ENCODE measurements at places on chromosomes 1 and 21.

DNA sequence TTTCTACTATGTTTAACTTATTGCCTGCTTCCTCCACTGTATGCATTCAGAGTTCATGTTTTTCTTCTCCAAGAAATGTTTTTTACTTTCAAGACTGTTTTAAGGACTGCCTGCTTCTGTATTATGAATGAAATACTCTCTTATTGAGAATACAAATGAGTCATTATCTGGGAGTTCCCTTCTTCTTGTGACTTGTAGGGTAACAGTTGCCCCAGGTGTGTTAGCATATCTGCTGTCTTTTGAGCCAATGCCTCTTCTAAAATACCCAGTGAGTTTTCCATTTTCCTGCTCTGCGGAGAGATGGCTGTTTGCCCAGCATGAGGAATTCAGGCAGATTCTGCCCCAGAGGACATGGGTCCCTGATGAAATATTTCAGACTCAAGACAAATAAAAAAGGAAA lies 34.1 kb upstream of the ST6GALNAC5 start:
- DNase-seq = no peak

DNA sequence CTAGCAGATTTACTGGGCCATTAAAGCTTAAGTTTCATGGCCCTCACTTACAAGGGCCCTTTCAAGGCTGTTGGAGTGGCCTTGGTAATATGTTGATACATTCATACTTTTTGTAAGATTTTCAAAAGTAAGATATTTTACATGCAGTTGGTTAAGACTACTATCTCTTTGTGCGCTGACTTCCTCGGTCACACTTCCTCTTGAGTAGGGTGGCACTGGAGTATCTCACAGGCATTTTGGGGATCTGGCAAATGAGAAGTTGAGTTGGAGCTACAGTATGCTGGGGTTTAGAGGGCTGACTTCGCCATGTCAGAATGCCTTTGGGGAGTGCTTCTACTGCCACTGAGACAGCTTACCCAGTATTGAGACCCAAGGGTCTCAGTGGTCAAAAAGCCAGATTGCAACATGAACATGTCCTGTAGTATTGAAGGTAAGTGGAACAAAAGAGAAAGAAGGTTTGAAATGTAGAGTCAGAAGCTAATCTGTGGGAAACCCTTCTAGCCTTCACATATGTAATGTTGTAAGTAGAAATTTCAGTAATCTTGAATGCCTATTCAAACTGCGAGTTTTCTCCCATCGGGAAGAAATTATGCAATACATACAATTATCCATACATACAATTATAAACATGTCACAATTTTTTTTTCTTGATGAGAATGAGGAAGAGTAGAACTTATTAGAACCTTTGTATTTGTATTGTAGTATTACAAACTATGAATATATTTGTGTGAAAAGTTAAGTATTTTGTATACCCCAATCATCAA lies 32.3 kb upstream of the RALGPS2 start:
- DNase-seq = no peak

GRCh38 chr1:200483491-200484143 lies 73.8 kb upstream of the ZNF281 start:
- DNase-seq = peak; percentile 63

- no peak for DNase-seq
These were observed 15.0 kb upstream of the CDC42 start for GRCh38 chr1:22037520-22037919.

DNA sequence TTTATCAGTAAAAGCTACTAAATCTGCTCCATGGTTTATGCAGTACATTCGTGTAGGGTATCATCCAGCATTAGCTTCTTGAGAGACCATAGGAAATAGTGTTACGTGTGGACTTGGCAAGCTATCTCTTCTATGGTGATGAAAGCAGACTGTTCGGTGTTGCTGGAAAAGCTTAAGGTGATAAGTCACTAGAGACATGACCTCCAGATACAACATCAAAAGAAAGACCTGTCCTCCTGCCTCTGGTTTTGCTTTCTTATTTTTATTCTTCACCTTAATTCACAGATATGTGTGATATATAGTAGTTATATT lies 53.5 kb upstream of the S1PR1 start:
- no peak for DNase-seq

- DNase-seq = no peak
These were observed 11.2 kb downstream of the TNFRSF1B start for GRCh38 chr1:12177999-12178441.

DNA sequence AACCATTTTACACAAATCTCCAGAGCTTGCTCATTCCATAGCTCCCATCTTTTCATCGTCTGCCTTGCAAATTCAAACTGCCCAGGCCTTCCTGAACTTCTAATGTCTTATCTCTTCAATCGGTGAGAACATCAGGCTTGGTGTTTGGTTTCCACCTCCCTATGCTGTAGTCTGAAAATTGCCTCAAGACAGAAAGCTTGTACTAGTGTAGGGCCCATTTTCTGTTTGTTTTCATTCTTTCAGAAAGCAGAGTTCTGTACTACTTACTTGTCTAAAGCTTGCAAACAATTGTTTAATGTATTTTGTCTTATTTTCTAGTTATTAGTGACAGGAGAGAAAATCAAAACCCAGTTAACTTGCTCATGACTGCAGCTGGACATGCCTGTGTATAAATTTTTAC lies 16.8 kb downstream of the HOOK1 start:
- DNase-seq = no peak

DNA sequence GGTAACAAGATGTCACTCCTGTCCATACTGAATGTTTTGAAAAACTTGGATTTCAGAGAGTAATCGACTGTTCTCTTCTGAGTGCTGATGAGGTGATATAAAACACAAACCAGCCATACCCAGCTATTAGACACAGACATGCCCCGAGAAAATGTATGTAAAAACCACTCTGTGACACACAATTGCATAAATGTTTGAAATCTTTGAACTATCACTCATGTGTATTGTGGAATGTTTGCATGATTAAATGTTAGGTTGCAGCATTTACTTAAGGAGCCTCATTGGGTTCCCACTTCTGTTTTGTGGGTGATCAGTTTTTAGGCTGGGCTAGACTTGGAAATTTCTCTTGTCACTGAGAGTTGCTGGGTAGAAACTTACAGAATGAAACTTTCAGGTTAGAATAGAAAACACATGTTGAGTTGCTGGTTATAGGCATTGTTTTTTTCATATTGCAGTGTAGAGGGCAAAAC lies 270.4 kb upstream of the B3GALT2 start:
- DNase-seq = no peak

- DNase-seq = no peak
These were observed 74.0 kb upstream of the GALNT2 start for GRCh38 chr1:229993060-229993459.

DNA sequence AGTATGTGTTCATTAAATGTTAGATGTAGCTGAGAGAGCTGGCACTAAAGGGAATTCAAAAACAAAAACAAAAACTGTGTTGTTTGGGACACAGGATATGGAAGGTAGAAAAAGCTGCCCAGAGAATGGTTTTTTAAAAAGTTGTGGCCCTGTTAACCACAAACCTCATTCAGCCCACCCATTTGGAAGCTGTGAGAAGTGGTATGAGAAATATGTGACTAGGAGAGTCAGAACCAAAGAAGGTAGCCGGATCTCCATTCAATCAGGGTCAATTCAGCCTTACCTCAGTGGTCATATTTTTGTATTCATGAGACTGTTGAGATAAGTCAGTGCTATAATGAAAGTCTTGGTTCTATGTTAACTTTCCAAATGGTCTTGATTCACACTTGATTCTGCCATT lies 29.8 kb upstream of the CACYBP start:
- DNase-seq = no peak

DNA sequence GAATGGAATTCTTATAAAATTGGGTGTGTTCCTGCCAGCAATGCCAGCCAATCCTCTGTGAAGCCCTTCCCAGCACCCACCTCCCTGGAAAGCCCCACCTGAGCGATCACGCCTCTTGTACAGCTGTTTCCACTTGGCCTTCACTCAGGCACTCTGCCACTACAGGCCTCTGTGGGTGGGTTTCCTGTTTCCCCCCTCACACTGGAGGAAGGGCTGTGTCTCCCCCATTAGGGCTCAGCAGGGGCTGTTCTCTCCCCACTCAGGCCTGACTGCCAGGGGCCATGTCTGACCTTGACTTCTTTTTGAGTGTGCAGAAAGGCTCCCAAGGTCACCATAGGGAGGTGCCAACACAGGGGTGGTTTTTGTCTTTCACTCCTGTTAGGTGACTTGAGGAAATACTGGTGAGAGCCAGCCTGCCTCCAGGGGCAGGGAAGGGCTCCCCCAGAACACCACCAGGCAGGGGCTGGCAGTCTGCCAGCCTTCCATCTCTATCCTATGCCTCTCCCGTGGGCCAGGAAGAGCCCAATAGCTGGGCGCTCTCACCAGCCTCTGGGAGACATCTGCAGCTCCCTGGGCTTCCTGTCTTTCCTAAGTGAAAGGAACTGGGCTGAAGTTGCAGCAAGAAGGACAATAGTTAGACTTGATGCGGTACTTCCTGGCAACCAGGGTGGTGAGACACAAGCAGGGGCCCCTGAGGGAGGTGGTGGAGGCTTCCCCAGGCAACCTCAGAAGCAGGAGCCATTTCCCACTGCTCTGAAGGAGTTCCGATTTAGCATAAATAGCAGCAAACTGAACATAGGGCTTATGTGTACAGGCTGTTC lies 49.1 kb downstream of the ELK4 start:
- peak; percentile 48 for DNase-seq

GRCh38 chr1:26546375-26546774 lies 16.8 kb downstream of the RPS6KA1 start:
- DNase-seq = no peak

- no peak for DNase-seq
These were observed 15.6 kb downstream of the SMG7 start for GRCh38 chr1:183487674-183488442.

- DNase-seq = no peak
These were observed 112.0 kb downstream of the PDE4B start for GRCh38 chr1:65904681-65905083.

DNA sequence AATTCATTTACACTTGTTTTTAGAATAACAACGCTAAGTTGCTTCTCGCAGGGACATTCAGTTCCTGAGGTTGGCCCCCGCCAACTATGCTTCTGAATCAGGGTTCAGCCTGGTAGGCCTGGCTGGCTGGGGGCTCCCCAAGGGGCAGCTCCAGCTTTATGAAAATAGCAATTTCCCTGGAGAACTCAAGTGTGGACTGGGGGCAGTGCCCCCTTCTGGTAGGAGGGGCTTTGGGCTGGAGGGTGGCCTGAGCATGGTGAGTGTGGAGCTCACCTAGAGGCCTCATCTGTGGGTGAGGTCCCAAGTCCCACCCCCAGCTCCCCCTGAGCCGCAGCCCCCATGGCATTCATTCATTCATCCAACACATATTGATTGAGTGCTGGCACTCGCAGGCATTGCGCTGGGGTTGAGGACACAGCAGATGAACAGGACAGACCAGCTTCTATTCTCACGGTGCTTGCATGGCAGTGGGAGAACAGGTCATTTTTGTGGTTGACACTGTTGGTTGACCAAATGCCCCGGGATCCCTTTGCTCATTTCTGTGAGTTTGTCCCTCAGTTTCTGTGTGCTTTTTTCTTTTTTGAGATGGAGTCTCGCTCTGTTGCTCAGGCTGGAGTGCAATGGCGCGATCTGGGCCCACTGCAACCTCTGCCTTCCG lies 79.2 kb downstream of the UBIAD1 start:
- DNase-seq = no peak

GRCh38 chr1:203858055-203858454 lies 3.3 kb upstream of the SNRPE start:
- no peak for DNase-seq

DNA sequence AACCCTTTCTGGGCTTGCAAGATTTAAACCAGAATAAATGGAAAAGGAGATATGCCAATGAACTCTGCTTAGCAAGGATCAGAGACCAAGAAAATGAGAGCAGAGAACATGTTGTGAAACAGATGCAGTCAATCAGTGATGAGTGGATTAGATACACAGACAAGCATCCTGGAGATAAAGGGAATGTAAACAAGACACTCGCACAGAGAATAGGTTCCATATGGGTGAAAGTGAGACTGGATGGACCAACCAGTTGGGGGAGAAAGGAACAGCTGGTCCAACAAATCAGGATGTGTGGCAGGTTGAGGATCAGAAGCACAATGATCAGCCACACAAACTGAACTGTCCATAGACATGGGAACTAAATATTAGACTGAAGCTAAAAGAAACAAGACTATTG lies 338.2 kb downstream of the ASTN1 start:
- no peak for DNase-seq

GRCh38 chr1:203028784-203029553 lies 2.7 kb downstream of the PPFIA4 start:
- DNase-seq = no peak

DNA sequence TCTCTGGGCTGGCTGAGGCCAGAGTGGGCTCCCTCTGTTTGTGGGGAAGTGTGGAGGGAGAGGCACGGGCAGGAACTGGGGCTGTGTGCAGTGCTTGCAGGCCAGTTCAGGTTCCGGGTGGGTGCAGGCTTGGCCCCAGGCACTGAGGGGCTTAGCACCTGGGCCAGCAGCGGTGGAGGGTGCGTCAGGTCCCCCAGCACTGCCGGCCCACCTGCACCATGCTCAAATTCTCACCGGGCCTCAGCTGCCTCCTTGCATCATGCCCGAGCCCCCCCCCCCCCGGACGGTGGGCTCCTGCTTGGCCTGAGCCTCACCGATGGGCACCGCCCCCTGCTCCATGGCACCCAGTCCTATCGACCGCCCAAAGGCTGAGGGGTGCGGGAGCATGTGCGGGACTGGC lies 26.3 kb upstream of the FCGR2A start:
- DNase-seq = no peak

- no peak for DNase-seq
These were observed 3.5 kb upstream of the SSX2IP start for GRCh38 chr1:84693785-84694184.

- DNase-seq = no peak
These were observed 4.5 kb upstream of the FNBP1L start for GRCh38 chr1:93443454-93443853.

DNA sequence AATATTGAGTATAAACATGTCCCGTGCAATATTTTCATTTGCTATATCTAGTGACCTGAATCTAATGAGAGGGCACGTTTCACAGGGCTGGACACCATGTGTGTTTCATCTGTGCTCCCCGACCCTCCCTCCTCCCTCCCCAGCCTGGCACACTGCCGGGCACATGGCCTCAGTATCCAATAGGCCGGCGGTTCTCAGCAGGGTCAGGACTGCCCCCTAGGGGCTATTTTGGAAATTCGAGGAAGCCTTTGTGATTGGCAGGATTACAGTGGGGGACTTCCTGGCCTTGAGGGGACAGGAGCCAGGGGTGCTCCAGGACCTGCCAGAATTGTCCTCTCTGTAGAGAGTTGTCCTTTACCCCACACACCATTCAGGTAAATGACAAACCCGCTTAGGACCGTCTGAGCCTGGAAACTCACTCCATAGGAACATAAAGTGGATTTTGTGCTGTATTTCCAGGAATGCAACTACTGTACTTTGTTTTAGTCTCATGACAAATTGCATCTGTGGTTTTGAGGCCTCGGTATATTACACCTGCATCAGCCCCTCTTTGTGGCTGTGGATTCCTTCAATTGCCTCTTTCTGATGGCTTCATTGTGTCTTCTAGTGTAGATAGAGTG lies 109.5 kb upstream of the SIM2 start:
- DNase-seq = no peak

DNA sequence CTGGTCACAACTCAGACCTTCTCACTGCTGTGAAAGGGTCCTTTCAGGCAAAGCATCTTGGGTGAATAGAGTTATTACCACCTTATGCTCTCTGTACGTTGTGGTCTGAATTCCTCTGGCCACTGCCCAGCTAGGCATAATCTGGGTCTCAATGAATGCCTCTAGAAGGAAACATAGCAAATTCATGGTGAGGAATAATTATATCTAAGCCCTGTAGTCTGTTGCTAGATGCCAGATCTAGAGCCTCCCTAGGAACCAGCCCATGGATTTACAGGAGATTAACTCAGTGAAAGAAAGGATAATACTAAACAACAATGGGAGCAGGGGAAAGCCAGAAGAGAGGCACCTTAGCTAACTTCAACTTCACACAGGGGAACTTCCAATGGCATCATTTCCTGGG lies 2.4 kb upstream of the COL11A1 start:
- no peak for DNase-seq

Measured in right forelimb (tissue), 1 donor.